Mucosa of gallbladder (tissue), 1 donor: ENCODE measurements at places on chromosomes 2 and 18.

- DNase-seq: no peak
Observed at GRCh38 chr2:127624320-127624755, 21.6 kb upstream of the GPR17 start.

- DNase-seq: no peak
Observed at GRCh38 chr18:770583-770961, 41.5 kb downstream of the YES1 start.

- DNase-seq: no peak
Observed at GRCh38 chr2:204888222-204888621, 342.9 kb downstream of the PARD3B start.

- DNase-seq: no peak
Observed at GRCh38 chr2:206784559-206785353, 19.4 kb downstream of the FASTKD2 start.

- DNase-seq: no peak
Observed at GRCh38 chr2:192978395-192978794, 783.7 kb upstream of the TMEFF2 start.

- no peak for DNase-seq
Observed at GRCh38 chr2:29450596-29451222, 335.5 kb downstream of the CLIP4 start.
